ENCODE measurements at places on chromosomes 2 and 18.
A peak's percentile ranks its signal among the peaks of the same experiment; 100 is the strongest.

DNA sequence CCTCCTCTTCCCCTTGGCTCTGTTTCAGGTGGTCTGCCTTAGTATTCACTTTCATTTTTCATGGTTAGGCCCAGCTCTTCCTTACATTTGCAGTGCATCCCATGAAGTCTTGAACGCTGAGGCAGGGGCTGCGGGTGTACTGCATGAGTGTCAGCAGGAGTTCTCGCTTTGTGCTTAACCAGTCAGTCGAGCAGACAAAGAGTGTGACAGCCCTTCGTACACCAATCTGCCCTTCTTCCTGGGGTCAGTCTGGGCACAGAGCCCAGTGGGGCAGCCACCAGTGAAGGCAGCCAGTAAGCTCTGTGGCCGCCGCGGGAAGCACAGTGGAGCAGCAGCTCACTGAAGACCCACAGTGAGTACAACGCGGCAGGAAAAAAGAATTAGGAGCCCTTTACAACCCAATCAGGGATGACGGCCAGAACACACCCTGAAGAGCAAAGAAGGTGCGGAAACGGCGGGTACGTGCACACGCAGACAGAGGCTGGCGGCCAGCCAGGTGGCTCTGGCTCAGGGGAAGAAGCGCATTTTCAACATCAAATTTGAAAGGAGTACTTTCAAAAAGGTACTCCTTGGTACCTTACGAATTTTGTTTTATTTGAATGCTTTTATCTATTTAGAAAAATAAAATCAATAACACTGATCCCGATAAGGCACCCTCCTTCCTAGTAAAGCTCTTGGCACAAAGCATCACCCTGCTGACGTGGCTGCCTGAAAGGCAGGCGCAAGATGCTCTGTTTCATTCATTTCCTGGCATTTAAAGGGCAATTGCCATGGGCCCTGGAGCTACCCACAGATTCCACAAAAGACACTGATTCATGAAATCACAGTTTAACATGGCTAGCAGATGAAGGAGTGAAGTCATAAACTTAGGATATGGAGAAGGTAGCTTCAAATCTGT, 47.0 kb upstream of the SEMA4C start:
- H3K4me3 ChIP-seq, result peak overlapping the region; percentile 11
- no peak for DNase-seq
- no peaks in the 10 kb centered on the region for H3K27me3 ChIP-seq
- H3K27ac ChIP-seq, result no peak overlapping the region

GRCh38 chr2:71906357-71906973, 241.2 kb downstream of the CYP26B1 start:
- H3K36me3 ChIP-seq, result no peaks in the 10 kb centered on the region
- no peak overlapping the region for H3K4me3 ChIP-seq
- no peak overlapping the region for H3K27ac ChIP-seq
- no peaks in the 10 kb centered on the region for H3K4me1 ChIP-seq
- DNase-seq, result no peak
- no peaks in the 10 kb centered on the region for H3K27me3 ChIP-seq

DNA sequence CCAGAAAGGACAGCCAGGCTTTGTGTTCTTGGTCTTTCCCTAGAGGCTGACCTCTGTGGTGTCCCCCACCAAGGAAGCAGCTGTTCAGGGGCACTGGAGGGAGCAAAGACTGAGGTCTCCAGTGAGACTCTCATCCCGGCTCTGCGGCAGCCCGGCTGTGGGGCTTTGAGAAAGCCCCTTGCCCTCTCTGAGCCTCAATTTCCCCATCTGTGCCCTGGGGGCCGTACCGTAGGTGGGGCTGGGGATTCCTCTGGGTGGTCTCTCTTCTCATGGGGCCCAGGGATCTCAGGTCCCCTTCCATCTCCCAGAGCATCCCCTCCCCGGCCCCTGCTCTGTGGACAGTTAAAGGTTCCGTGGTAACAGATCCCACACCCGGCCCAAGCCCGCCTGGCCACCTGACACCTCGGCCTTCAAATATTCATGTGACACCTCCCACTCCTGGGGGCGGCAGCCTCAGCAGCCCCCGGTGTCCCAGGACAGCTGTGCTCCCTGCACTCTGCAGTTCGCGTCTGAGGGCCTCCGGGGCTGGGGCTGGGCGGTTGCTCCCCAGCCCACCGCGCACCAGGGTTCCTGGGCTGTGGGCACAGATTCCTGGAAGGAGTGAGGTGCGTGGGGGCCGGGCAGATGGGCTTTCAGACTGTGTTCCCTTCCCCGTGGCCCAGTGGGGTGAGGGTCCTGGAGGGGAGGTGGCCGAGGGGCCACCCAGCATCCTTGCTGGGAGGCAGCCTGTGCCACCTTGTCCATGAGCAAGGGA, 15.1 kb upstream of the KLHL30 start:
- DNase-seq, result no peak
- H3K27me3 ChIP-seq, result no peaks in the 10 kb centered on the region
- H3K27ac ChIP-seq, result no peak overlapping the region
- no peaks in the 10 kb centered on the region for H3K36me3 ChIP-seq

DNA sequence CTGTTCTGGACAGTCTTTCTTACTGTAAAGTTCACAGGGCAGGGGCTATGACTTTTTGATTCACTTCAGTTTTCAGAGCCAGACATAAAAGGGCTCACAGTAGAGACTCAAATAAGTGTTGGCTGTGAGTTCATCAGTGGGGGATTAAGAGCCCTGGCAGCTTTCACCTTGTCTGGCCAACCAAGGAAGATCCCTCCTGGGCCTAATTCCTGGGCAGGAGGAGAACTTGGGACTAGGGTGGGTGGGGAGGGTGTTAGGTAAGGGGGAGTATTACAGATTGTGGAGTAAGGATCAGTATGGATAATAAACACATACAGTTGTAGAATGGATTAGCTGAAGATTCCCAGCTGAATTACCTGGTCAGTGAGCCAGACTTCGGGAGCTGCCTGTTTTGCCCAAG, 904 bp upstream of the SFXN5 start:
- peaks cover 21% of the 10 kb centered on the region for H3K4me1 ChIP-seq
- no peak for DNase-seq
- peaks cover 4% of the 10 kb centered on the region for H3K36me3 ChIP-seq
- peak overlapping the region; percentile 93 for H3K27ac ChIP-seq

DNA sequence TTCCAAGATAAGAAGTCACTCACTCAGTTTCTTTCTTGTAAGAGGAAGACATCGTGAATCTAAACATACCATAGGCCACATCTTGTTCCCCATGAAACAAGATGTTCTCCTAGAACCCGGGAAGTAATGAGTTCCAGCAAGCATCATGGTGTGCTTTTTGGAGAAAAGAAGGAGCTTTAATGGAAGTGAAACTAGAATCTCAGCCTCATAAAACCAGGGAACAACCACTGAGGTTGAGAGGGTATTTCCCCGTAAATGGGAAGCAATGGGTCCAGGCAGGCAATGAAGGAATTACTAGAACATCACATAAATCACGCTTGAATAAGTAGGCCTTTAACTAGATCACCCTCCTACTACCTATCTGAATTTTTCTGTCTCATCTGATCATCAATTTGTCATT, 40.3 kb downstream of the PSTPIP2 start:
- no peaks in the 10 kb centered on the region for H3K36me3 ChIP-seq
- no peaks in the 10 kb centered on the region for H3K27me3 ChIP-seq
- H3K4me1 ChIP-seq, result peaks cover 6% of the 10 kb centered on the region
- no peak overlapping the region for H3K27ac ChIP-seq
- H3K4me3 ChIP-seq, result no peak overlapping the region

DNA sequence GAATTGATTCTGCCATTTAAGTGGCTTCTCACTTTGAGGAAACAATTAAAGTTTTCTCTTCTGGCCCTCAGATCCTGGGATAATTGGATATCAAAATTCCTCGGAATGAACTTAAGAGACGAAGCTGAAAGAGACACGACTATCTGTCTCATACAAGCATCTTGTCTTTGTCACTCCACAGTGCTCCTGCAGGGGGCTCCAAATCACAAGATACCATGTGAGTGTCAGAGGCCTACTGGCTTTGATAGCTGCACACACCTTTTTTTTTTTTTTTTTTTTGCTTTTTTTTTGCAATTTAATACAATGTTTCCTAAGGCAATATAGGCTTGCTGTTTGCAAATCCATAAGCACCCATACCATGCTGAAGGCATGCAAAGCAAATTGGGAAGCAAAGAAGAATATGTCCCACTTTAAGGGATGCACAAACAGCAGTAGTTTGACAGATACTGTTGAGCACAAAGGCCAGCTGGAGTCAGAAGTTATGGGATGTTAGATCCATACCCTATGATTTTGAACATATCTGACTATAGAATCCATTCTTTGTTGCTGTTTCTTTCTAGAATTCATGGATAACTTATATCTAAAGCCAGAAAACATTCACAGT, 109.0 kb upstream of the CBLN2 start:
- no peaks in the 10 kb centered on the region for H3K27me3 ChIP-seq
- H3K27ac ChIP-seq, result no peak overlapping the region
- DNase-seq, result peak; percentile 29

DNA sequence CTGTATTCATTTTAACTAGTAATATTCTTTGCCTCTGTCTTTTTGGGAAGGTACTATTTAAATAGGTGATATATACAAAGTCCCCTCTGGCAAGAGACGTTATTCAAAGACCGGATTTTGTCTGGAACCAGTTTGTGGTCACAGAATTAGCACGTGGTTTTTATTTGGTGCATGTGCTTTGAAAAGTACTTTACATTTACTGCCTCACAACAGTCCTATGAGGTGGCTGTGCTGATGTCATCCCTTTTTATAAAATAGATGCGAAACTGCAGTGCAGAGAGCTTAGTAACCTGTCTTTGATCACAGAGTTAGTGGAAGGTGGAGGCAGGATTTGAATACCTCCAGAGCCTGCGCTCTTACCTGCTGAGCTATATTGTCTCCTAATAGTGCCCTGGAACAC, 4.0 kb downstream of the LPIN1 start:
- DNase-seq, result no peak
- no peak overlapping the region for H3K27ac ChIP-seq
- peaks cover 80% of the 10 kb centered on the region for H3K4me1 ChIP-seq
- H3K27me3 ChIP-seq, result no peaks in the 10 kb centered on the region
- H3K4me3 ChIP-seq, result no peak overlapping the region

- peaks cover 6% of the 10 kb centered on the region for H3K4me1 ChIP-seq
- no peaks in the 10 kb centered on the region for H3K36me3 ChIP-seq
- no peaks in the 10 kb centered on the region for H3K27me3 ChIP-seq
- no peak overlapping the region for H3K4me3 ChIP-seq
Measured at GRCh38 chr2:112159454-112159921, 21.3 kb downstream of the FBLN7 start.

DNA sequence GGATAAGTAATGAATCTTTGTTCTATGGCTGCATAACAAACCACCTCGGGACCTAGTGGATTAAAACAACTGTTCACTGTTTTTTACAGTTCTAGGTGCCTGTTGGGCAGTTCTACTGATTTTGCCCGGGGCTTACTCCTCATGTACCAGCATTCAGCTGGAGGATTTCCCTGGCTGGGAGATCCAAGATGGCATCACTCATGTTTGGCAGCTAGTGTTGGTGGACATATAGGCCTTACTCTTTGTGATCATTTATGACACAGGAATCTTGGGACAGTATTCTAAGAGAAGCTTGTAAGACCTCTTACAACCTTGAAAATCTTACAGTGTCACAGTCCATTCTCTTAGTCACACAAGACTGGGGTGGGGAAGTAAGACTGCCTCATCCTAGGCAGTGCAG, 4.6 kb downstream of the MARCHF7 start:
- H3K4me3 ChIP-seq, result no peak overlapping the region
- peaks cover 52% of the 10 kb centered on the region for H3K36me3 ChIP-seq
- H3K27me3 ChIP-seq, result no peaks in the 10 kb centered on the region
- H3K4me1 ChIP-seq, result peaks cover 53% of the 10 kb centered on the region
- no peak for DNase-seq

- no peaks in the 10 kb centered on the region for H3K36me3 ChIP-seq
- H3K4me3 ChIP-seq, result no peak overlapping the region
- H3K27ac ChIP-seq, result no peak overlapping the region
- H3K27me3 ChIP-seq, result no peaks in the 10 kb centered on the region
Measured at GRCh38 chr18:2223449-2223848, 347.9 kb downstream of the METTL4 start.

DNA sequence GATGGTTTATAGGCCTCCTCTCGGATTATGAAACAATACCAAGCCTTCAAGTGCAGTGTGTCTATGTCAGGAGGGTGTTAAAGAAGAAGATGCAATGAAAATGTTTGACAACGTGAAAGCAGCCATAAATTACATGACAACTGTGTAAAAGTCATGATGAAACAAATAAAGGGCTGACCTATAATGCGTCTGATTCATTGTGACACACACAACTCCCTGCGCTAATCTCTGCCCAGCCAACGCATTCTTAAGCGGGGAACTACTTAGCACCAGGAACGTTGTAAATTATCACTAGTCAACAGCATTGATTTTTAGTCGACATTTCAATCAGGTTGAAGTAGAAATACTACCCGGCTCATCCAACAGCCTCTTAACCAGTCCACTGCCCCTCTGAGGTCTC, 26.8 kb downstream of the BCL11A start:
- H3K4me3 ChIP-seq, result no peak overlapping the region
- no peaks in the 10 kb centered on the region for H3K27me3 ChIP-seq
- no peak for DNase-seq
- peaks cover 11% of the 10 kb centered on the region for H3K4me1 ChIP-seq

DNA sequence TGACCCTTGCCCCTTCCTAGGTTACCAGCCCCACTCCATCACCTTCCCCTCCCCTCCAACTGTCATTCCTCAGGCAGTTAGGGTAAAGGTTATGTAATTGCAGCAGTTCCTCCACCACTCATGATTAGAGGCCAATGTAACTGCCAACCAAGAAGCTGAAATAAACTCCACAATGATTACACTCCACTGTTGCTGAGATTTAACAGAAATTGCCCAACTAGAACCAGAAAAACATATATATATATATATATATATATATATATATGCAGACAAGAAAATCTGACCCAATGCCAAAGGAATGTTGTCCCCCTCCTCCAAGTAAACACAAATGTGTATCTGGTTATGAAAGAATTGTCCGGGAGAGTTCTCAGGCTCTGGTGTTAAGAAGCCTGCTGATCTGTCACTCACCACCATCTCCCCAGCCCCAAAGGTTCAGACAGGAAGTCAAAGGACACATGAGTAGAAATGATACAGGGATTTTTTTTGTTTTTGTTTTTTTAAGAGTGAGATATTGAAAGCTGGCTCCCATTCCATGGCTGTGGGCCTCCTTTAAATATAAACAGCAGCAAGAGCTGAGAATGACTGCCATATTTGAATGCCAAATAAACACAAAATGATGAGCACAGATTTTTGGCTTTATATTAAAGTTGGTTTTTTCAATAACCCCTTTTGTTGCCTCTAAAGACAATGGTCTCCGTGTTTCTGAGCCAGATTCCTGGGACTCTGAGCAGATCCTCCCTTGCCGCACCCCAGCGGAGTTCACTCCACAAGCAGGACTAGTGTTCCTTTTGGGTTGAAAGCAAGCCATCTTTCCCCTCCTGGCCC, 127.2 kb upstream of the MAPRE2 start:
- DNase-seq, result no peak
- no peaks in the 10 kb centered on the region for H3K36me3 ChIP-seq
- no peak overlapping the region for H3K27ac ChIP-seq
- no peak overlapping the region for H3K4me3 ChIP-seq

GRCh38 chr2:236882930-236883329, 202.8 kb upstream of the COPS8 start:
- DNase-seq, result no peak
- no peaks in the 10 kb centered on the region for H3K27me3 ChIP-seq
- no peaks in the 10 kb centered on the region for H3K36me3 ChIP-seq
- no peak overlapping the region for H3K4me3 ChIP-seq
- H3K4me1 ChIP-seq, result peaks cover 6% of the 10 kb centered on the region

Data from upper lobe of left lung (tissue), 6 donors.